ENCODE measurements at places on chromosomes 2 and 18.

DNA sequence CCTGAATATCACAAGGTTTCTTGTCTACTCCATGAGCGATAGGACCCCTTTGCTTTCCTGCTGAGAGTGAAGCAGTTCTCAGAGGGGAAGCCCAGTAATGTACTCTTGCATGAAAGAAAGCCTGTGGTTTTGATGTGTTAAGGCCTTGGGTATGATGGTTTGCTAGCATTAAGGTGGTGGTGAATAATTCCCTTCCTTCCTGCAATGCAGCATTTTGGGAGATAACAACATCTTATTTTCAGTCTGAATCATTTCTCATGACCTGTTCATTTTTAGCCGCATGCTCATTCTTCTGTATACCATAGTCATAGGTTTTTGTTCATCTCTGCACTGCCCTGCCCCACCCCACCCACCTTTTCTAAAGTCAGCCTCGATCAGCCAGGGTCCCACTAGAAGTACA lies 66.2 kb downstream of the HNMT start:
- DNase-seq: no peak

- no peak for DNase-seq
Measured at GRCh38 chr18:35172451-35173035, 68.3 kb upstream of the ZNF397 start.

DNA sequence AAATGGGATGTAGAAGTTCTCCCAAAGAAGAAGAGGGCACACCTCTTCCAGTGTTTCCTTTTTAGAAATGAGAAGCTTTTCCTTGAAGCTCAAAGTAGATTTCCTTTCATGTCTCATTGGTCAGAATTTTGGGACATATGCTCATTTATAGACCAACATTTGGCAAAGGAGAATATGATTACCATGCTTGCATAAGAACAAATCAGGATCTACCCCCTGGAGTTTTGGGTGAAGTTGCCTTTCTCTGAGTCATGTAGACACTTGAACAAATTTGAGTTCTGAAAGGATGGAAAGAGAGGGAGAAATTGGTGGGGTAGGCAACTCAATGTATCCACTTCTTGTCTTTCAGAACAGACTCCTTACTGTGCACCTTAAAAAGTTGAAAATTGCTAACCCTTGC lies 409.0 kb downstream of the SLC4A3 start:
- no peak for DNase-seq

DNA sequence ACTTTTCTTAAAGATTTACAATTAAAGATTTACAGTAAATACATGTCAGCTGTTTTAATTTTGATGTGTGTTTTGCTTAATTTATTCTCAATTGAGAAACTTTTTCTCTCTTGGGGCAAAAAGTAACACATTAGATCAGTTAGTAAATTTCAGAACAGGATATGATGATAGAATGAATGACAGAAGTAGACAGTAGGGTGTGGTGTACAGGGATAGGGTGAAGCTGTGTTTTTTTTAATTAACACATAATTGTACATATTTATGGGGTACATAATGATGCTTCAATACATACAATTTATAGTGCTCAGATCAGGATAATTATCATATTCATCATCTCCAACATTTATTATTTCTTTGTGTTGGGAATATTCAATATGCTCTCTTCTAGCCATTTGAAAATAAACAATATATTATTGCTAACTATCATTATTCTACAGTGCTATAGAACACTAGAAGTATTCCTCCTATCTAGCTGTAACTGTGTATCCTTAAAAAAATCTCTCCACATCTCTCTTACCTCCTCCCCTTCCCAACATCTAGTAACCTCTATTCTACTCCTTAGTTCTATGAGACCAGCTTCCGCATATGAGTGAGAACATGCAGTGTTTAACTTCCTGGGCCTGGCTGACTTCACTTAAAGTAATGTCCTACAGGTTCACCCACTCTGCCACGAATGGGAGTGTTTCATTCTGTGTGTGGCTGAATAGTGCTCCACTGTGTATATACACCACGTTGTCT lies 175.2 kb downstream of the SNTG2 start:
- DNase-seq: no peak

DNA sequence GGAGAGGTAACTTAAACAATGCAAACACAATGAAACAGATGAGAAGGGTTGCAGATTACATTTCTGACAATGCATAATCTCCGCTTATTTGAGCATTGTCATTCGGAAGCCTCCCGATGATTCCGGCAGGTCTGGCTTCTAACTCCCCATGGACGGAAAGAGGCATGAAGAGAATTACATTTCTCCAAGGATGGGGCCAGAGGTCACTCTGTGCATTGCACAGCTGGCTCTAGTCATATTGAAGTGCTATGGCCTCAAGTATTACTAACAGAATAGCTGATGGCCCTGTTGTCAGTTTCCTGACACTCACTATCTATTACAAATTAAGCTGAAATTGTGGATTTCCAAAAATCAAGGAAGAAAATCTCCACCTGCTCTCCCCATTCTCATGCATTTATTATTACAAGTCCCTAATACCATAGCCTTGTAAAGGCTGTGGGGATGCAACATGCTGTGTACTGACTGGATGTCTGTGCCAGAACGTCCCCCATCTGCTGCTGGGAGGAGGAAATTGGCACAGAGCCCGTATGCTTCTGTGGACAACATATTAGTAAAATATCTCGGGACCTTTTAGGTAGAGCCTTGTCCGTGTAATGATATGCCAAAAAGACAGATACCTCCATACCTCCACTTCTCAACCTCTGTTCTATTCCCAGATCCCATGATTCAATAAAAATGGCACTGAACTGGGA lies 168.1 kb downstream of the SETBP1 start:
- no peak for DNase-seq

DNA sequence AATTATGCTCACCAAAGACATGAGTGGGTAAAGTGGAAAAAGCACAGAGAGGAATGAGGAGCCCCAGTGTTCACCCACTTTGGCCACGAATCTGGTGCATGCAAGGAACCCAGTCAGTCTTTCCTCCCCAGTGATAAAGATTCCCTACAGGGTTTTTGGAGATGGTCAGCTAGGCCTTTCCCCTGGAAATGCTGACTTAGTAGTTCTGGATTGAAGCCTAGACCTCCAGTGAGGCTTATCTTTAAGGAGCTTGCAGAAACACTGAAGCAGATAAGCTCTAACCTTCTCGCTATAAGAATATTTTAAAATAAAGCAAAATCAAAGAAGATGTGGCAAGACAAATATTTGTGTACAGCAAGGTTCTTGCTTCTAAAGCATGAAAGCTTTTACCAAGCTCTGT lies 178.3 kb upstream of the CCDC68 start:
- DNase-seq: no peak

DNA sequence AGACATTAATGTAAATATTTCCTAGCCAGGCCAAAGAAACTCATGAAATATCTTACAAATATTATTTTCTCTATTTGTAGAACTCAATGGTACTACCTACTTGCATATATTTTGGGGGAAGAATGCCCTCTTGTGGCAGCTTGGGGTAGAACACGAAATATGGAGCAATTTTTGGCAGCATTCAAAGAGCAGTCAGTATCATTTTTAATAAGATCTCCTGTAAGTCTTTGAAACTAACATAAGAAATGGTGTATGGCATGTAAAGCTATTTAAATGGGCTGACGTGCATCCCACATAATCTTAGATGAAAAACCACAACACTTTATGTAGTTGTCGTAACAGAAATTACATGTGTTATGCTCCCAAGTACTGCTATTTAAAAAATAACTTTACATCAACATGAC lies 62.3 kb upstream of the CCDC195 start:
- DNase-seq: peak; percentile 48

DNA sequence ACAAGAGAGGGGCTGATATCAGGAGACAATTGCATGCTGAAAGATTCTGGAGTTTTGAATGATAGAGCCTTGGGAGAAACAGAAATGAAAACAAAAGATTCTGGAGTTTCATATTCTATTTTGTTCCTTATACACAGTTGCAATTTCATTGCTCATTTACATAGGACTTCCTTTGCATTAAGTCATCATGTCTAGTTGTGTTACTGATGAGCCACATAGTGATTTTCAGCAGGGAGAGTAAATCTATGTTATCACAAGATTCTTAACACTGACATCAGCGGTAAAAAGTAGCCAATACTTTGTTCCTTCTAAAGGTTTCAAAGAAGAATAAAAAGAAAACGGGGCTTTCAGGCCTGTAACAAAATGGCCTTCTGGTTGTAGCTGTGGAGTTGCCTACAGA lies 7.1 kb downstream of the ADAM17 start:
- DNase-seq: no peak

- DNase-seq: no peak
Measured at GRCh38 chr2:28982381-28982950, 1.4 kb downstream of the TOGARAM2 start.

- no peak for DNase-seq
Measured at GRCh38 chr18:58721566-58722239, 50.4 kb downstream of the MALT1 start.

DNA sequence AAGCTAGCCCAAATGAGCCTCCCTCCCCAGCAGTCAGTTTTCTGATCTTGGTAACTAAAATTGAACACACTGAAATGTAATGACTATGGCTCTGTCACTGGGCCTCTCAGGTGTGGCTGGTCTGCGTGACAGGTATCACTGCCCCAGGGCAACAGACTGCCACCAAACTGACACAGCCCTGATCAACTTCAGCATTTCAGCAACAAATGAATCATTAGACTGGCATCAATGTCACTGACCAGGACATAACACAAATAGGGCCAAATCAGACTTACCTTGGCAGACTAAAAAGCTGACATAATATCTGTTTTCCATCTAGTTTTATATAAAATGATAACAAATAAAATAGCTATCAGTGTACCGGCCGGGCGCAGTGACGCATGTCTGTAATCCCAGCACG lies 290.8 kb upstream of the CHAC2 start:
- no peak for DNase-seq

DNA sequence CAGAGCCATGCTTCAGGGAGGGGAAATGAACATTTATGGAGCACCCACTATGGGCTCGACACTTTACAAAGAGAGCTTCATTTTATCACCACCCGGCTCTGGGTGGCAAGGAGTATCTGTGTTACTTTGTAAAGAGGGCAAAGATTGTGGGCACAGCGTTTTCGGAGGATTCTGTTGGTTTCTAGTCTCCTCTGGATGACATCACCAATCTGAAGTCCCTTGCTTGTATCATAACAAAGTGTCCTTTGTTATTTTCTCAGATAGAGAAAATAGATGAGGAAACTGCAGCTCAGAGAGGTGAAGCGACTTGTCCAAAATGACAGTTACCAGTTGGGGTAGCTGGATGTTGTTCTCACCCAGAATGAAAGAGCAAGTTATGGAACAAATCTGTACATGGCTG lies 162.8 kb downstream of the GLI2 start:
- no peak for DNase-seq

- no peak for DNase-seq
Measured at GRCh38 chr18:26746398-26746797, 119.1 kb downstream of the AQP4 start.

- no peak for DNase-seq
Measured at GRCh38 chr18:62102221-62102620, 84.6 kb downstream of the PIGN start.

DNA sequence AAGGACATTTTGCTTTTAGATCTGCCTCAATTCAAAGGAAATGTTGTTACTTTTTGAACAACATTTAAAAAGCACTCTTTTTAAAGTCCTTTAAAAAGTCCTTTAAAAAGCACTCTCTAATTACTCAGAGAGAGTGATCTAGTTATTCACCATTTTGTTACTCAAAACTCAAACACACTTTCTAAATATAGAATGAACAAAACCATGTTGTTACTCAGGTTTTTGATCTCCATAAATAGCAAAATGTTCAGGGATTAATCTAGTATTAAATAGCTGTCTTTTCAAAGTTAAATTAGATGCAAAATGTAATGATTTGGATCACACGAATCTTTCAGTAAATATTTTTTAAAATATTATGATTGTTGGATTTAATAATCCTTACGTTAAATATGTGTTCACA lies 143.5 kb upstream of the BOD1L2 start:
- DNase-seq: no peak

DNA sequence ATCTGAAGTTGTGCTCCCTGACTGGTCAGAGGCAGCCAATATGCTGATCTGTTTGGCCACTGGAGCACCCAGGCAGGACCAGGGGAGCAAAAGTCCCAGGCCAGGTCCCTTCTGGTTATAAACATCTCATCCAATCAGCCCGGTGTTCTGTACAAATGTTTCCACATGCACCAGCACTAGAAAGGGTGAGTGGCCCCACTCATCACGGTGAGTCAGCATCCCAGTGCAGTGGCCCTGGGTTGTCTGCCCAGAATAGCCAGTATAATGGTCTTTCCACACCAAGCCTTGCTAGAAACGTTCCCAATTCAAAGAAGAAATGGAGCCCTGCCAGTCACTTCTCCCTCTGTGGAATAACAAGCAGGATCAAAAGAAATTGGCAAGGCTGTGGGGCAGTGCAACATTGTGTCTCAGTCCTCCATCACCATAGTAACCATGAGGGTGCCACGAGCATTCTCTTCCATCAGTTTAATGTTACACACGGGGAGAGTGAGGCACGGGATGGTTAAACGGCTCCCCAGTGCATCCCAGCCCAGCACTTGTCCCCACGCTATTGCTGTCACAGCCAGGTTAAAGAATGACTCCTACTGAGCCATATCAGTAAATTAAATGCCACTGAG lies 174.9 kb downstream of the SEPTIN10 start:
- no peak for DNase-seq

GRCh38 chr2:29420999-29421782 lies 306.0 kb downstream of the CLIP4 start:
- no peak for DNase-seq

DNA sequence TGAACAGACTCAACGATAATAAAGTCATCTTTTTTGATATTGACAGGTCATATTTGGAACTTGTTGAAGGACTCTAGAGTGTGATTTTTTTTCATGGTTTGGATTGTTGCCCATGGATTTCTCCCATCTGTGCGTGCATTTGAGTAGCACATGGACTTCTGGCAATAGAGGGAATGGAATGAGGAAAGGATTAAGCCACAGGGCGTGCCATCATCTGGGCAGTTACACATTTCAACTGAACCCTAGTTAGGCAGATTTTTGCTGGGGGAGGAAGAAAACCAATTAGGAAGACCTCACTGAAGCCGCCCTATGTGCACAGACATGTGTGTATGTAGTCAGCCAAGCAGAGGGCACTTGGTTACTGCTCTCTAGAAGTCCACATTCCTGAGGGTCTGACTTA lies 72.6 kb downstream of the TPGS2 start:
- DNase-seq: no peak

DNA sequence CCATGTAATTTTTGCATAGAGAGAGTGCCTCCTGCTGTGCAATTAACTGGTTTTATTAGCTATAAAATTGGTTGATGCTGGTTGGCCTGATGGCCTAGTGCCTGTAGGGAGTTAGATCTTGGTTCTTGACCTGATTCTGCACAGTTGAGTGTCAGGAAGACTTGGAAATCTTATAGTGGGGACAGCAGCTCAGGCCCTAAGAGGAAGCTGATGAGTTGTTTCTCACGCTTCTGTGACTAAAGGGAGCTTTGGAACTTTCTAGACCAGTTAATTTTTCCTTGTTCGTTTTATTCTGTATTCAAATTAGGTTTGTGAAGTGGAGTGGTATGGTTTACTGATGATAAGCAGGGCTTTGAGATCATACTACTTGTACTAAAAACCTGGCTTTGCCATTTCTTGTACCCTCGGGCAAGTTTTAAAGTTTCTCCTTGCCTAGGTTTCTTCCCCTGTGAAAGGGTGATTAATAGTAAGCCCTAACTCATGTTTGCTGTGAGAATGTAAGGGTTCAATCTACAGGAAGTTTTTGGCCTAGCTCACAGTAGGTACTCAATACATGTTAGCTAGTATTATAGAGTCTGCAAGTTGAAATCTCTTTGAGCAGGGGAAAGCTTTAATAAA lies 82.1 kb downstream of the MAP3K20 start:
- DNase-seq: no peak

- DNase-seq: no peak
Measured at GRCh38 chr2:177334940-177335543, 57.5 kb upstream of the AGPS start.

All from effector CD8-positive, alpha-beta T cell (primary cell).